Naive thymus-derived CD4-positive, alpha-beta T cell (primary cell): ENCODE measurements at places on chromosomes 5 and 9. TPM values are rescaled to one million over a fixed set of nuclear protein-coding genes. Genes with fewer than 3 reads are reported as not detected.

C5orf52 gene
- polyA plus RNA-seq: not detected

DNA sequence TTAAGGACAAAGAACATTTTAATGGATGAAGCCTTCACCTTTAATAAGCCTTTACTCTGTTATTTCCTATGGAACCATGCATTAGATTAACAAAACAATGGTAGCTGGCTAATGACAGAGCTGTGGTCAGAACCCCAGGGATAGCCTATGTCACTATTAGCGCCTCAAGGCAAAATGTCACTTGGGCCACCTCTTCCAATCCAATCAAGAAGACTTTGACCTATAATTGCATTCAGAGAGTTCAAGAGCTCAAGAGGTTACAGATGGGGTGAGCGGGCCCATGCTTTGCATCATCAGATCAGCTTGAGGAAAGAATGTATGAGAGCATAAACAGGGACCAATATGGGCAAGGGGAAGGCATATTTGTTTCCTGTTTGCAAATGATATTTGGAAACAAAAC, 425.1 kb downstream of the ARHGEF28 start:
- H3K36me3 ChIP-seq: no peaks in the 10 kb centered on the region
- H3K27ac ChIP-seq: no peak overlapping the region
- no peaks in the 10 kb centered on the region for H3K4me1 ChIP-seq
- no peak for DNase-seq
- H3K27me3 ChIP-seq: no peaks in the 10 kb centered on the region

PRDM9 gene
- not detected for polyA plus RNA-seq

GRCh38 chr9:1274334-1274733, 224.2 kb downstream of the DMRT2 start:
- no peak for DNase-seq
- no peaks in the 10 kb centered on the region for H3K4me1 ChIP-seq
- H3K4me3 ChIP-seq: no peak overlapping the region
- H3K27me3 ChIP-seq: no peaks in the 10 kb centered on the region

DNA sequence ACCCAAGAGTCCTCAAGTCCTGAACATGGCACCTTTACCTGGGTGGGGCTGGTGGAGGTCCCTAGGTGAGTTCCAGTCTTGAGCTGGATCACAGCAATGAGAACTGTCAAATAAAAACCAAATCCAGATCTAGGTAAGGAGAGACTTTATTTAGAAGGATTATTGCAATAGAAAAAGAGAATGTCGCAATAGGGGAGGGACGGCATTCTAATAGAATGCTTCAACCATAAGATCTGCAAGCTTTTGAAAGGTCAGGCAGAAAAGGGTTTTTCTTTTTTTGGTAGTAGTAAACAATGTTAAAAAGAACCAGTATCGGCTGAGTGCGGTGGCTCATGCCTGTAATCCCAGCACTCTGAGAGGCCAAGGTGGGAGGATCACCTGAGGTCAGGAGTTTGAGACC, 5.2 kb upstream of the GCNT1 start:
- no peak overlapping the region for H3K4me3 ChIP-seq
- peaks cover 3% of the 10 kb centered on the region for H3K4me1 ChIP-seq
- H3K27me3 ChIP-seq: no peaks in the 10 kb centered on the region

KIF12 gene
- not detected for polyA plus RNA-seq

TPPP gene
- 0.31 TPM for polyA plus RNA-seq

GRCh38 chr5:78001197-78001596, 225.1 kb upstream of the TBCA start:
- H3K36me3 ChIP-seq: no peaks in the 10 kb centered on the region
- H3K27ac ChIP-seq: no peak overlapping the region
- DNase-seq: no peak

GRCh38 chr5:11620172-11620571, 284.1 kb downstream of the CTNND2 start:
- H3K27ac ChIP-seq: no peak overlapping the region
- DNase-seq: no peak
- H3K4me3 ChIP-seq: no peak overlapping the region
- no peaks in the 10 kb centered on the region for H3K27me3 ChIP-seq
- no peaks in the 10 kb centered on the region for H3K36me3 ChIP-seq
- no peaks in the 10 kb centered on the region for H3K4me1 ChIP-seq

DNA sequence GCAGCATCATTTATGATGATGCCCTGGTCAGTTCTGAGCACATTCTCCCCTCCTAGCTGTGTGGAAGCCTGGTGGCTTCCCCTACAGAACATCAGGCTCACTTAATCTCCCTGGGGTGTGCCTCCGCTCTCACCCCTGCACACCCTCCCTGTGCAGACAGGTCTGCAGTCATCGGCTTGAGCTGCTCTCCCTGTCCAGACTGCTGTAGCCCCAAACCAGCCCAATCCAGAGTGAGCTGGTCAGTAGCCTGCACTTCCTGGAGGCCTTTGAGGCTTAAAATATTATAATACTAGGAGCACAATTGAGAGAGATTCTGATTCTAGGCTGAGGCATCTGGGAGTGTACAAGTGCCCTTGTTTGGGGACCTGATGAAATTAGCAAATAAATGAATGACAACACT, 60.2 kb downstream of the PPARGC1B start:
- no peak overlapping the region for H3K4me3 ChIP-seq
- no peak overlapping the region for H3K27ac ChIP-seq
- no peaks in the 10 kb centered on the region for H3K36me3 ChIP-seq

ELOVL7 gene
- not detected for polyA plus RNA-seq

GRCh38 chr9:35822926-35823325, 5.6 kb downstream of the FAM221B start:
- no peak overlapping the region for H3K4me3 ChIP-seq
- H3K27ac ChIP-seq: no peak overlapping the region
- H3K27me3 ChIP-seq: no peaks in the 10 kb centered on the region
- no peak for DNase-seq

DNA sequence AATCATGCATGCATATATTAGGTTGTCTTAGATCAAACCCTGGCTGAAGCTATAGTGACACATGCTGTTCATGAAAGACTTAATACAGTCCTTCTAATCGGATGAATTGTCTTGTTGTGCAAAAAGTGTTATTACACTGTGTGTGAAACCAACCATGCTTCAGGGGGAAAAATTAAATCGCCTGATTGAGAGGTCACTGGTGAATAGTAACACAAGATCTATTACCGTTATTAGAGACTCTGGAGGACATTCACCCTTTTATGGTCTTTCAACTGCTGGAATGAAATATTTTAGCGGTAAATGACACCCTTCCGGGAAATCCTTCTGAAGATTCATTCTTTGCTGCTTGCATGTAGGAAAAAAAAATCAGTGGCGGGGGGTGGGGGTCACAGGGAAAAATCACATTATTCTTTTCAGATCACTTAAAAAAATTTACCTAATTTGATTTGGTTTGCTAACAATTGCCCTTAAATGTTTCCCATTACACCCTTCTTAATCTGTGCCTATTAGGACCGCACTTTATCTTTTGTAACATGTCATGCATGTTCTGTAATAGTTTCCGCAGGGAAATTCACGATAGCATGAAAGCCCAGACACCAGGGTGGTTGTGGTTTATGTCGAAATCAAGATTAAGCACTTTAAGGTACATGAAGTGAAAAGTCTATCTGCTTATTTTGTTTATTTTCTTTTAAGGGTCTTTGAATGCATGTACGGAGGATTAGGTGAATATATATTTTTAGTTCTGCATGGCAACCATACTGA, 120.6 kb downstream of the FOCAD start:
- no peak overlapping the region for H3K27ac ChIP-seq
- no peaks in the 10 kb centered on the region for H3K27me3 ChIP-seq
- no peaks in the 10 kb centered on the region for H3K36me3 ChIP-seq
- H3K4me1 ChIP-seq: no peaks in the 10 kb centered on the region
- no peak overlapping the region for H3K4me3 ChIP-seq

DNA sequence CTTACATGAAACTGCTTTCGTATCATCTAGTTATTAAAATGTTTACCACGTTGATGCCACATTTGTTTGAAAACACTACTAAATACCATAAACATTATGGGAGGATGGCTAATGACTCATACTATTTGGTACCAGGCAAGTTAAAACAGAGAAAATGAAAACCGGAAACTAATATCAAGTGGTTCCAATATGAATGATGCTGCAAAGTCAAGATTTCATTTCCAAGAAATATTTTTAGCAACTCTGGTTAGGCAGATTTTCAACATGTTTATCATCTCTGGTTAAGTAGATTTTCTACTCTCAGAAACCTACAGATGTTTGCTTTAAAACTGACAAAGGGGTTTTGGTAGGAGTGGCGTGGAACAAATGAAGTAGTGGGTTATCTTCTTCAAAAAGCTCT, 4.9 kb upstream of the F2R start:
- no peak overlapping the region for H3K27ac ChIP-seq
- H3K36me3 ChIP-seq: no peaks in the 10 kb centered on the region
- H3K4me1 ChIP-seq: peaks cover 4% of the 10 kb centered on the region
- H3K27me3 ChIP-seq: no peaks in the 10 kb centered on the region
- DNase-seq: no peak
- H3K4me3 ChIP-seq: no peak overlapping the region

SPOCK1 gene
- not detected for polyA plus RNA-seq

C9 gene
- not detected for polyA plus RNA-seq

GRCh38 chr5:6733411-6734242, 20.4 kb downstream of the TENT4A start:
- H3K27me3 ChIP-seq: no peaks in the 10 kb centered on the region
- H3K4me1 ChIP-seq: peaks cover 32% of the 10 kb centered on the region
- DNase-seq: no peak
- H3K27ac ChIP-seq: no peak overlapping the region

DNA sequence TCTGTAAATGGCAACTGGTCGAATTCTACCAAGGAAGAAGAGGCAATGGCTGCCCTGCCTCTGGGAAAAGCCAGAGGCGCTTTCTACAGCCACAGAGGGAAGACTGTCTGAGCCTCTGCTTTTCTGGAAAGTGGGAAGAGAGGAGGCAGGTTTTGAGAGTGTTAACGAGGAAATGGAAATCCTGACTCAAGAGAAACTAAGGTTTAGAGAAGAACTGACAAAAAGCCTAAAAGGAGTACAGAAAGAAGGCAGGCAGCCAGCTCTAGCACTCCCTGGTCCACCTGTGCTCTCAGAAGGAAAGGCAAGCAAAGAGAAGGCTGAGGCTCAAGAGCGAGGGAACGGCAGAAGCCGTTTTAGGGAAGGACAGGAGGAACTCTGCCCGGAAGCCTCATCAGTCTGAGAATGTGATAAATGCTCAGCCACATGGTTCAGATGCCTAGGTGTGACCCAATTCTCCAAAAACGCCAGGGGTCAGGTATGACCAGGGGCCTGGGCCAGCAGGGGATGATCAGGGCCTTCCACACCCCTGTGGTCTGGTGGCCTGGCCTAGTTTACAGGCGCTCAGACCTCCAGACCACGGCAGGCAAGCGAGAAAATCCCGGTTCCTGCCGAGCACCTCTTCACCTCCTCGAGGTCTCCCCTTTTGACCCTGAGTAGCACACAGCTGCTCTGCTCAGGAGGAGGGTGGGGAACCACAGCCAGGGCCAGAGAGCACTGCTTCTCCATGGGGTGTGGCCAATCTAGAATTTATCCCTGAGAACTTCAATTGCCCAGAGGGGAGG, 79.9 kb upstream of the FBXW11 start:
- peaks cover 60% of the 10 kb centered on the region for H3K36me3 ChIP-seq
- H3K4me3 ChIP-seq: no peak overlapping the region
- H3K27me3 ChIP-seq: no peaks in the 10 kb centered on the region
- H3K4me1 ChIP-seq: no peaks in the 10 kb centered on the region
- DNase-seq: no peak
- no peak overlapping the region for H3K27ac ChIP-seq
